ENCODE measurements at places on chromosomes 13 and 19.

- H3K27me3 ChIP-seq: no peaks in the 10 kb centered on the region
- no peaks in the 10 kb centered on the region for H3K36me3 ChIP-seq
- H3K4me1 ChIP-seq: no peaks in the 10 kb centered on the region
- DNase-seq: no peak
- no peak overlapping the region for H3K27ac ChIP-seq
Measured at GRCh38 chr13:86741762-86742285, 929.3 kb upstream of the SLITRK5 start.

GRCh38 chr13:41200126-41200525 lies 5.8 kb upstream of the KBTBD7 start:
- no peak for DNase-seq
- H3K36me3 ChIP-seq: no peaks in the 10 kb centered on the region
- H3K4me1 ChIP-seq: no peaks in the 10 kb centered on the region
- H3K27me3 ChIP-seq: no peaks in the 10 kb centered on the region
- H3K27ac ChIP-seq: no peak overlapping the region
- H3K4me3 ChIP-seq: no peak overlapping the region

- H3K27ac ChIP-seq: no peak overlapping the region
- DNase-seq: no peak
Measured at GRCh38 chr13:79937771-79938216, 403.1 kb downstream of the SPRY2 start.

- peaks cover 13% of the 10 kb centered on the region for H3K36me3 ChIP-seq
- no peak overlapping the region for H3K27ac ChIP-seq
- no peaks in the 10 kb centered on the region for H3K27me3 ChIP-seq
- H3K4me1 ChIP-seq: peaks cover 8% of the 10 kb centered on the region
- no peak for DNase-seq
Measured at GRCh38 chr13:79392882-79393563, 13.0 kb downstream of the RBM26 start.

DNA sequence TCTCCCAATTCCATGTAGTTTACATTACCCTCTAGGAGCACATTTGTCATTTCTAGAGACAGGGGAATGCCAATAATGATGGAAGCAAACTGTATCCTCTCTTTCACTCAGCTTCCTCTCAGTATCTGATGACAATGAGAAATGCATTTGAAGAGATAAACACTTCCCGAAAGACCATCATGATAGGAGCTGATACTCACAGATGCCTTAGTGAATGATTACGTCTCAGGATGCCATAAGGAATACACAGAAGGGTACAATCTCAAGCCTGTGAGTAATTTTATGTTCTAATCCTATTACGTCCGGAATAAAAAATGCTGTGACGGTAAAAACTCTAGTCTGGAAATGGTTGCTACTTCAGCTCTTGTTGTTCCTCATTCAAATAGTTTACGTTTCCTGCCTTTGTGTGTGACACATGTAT lies 663.8 kb upstream of the MIR17HG start:
- no peak for DNase-seq
- H3K27ac ChIP-seq: no peak overlapping the region
- H3K4me3 ChIP-seq: no peak overlapping the region
- H3K27me3 ChIP-seq: no peaks in the 10 kb centered on the region

GRCh38 chr13:106566641-106567473 lies 1.1 kb downstream of the ARGLU1 start:
- no peaks in the 10 kb centered on the region for H3K36me3 ChIP-seq
- peaks cover 53% of the 10 kb centered on the region for H3K4me1 ChIP-seq
- no peak for DNase-seq
- peak overlapping the region; percentile 83 for H3K4me3 ChIP-seq
- no peaks in the 10 kb centered on the region for H3K27me3 ChIP-seq

DNA sequence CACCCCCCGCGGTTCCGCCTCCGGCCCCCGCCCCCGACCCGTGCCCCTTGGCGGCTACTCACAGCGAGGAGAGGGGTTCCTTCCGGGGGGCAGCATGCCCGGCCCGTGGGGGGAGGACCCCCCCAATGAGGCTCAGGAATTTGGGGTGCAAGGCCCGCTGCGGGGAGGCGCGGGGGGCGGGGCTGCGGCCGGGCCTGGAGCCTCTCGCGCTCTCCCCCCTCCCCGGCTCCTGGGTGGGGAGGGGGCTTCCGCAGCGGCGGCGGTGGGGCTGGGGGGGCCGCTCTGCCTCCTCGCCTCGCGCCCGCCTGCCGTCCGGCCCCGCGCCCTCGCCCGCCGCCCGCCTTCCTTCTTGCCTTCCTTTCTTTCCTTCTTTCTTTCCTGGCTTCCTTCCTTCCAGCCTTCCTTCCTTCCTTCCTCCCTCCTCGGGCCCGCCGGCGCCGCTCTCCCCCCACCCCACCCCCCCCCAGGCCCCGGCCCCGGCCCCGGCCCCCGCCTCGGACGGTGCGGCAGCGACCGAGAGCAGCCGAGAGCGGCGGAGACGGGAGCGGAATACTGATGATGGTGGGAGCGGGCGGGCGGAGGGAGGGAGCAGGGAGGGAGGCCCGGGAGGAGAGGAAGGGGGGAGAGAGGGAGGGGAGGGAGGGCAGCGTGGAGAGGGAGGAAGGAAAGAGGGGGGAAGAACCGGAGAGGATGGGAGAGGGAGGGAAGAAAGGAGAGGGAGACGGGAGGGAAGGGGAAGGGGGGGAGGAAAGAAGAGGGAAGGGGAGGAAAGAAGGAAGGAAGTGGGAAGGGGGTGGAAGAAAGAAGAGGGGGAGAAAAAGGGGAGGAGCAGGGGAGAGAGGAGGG lies at the start of gene LRRC4B:
LRRC4B (minus strand) TSS at position 554 of the 846 bp plus-strand sequence. CDS start 19,597 bp downstream, outside the sequence.
- peaks cover 11% of the 10 kb centered on the region for H3K4me1 ChIP-seq
- peak within 1 kb of the TSS; percentile 41 for H3K4me3 ChIP-seq
- peaks cover 81% of the 10 kb centered on the region for H3K27me3 ChIP-seq
- no peaks in the 10 kb centered on the region for H3K36me3 ChIP-seq
- no peak for DNase-seq
- no peak within 1 kb of the TSS for H3K27ac ChIP-seq

GRCh38 chr13:114309806-114310410 lies 4.4 kb upstream of the CHAMP1 start:
- H3K4me3 ChIP-seq: no peak overlapping the region
- H3K36me3 ChIP-seq: peaks cover 17% of the 10 kb centered on the region
- H3K27me3 ChIP-seq: no peaks in the 10 kb centered on the region

DNA sequence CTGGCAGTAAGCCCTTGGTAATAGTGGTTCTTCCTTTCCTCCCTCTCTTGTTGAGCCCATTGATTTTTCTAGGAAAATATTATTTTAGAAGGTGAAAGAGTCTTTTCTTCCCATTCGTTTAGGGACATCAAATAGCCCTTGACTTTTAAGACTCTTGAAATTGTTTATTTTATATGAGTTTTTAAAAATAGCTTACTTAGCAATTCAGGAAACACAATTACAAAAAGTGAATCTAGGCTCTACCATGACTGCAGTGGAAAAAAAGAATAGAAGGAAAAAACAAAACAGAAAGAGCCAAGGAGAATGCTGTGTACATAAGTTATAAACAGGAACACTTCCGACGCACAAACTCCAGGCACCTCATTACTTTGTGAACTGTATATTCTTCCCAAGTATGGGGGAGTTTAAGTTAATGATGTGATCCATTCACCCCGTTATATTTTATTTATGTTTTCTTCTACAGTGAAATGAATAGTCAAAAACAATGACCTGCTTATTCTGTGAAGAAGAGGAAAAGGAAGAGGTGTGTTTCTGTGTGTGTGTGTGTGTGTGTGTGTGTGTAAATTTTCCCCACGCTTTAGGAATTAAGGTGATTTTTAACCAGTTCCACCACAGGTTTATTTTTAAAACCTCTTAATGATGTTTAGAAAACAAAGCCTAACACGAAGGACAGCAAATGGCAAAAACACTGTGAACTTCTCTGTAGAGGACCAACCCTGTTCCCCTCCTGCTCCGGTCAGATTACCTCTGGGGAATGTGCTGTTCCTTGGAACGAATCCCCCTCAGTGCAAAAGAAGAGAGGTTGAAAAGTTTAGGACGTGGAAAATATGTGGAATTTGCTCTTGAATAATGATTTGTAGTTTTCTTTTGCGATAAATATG lies 266.3 kb downstream of the KLF5 start:
- no peaks in the 10 kb centered on the region for H3K4me1 ChIP-seq
- H3K27me3 ChIP-seq: no peaks in the 10 kb centered on the region
- DNase-seq: no peak

- H3K4me3 ChIP-seq: no peak overlapping the region
- no peak for DNase-seq
- H3K27ac ChIP-seq: peak overlapping the region; percentile 85
Measured at GRCh38 chr19:39160523-39160861, 34.9 kb downstream of the PAK4 start.

- DNase-seq: no peak
- no peak overlapping the region for H3K4me3 ChIP-seq
- H3K27me3 ChIP-seq: no peaks in the 10 kb centered on the region
Measured at GRCh38 chr13:45194081-45194939, 6.5 kb downstream of the KCTD4 start.

- no peak overlapping the region for H3K4me3 ChIP-seq
- no peaks in the 10 kb centered on the region for H3K27me3 ChIP-seq
- H3K36me3 ChIP-seq: no peaks in the 10 kb centered on the region
- H3K27ac ChIP-seq: no peak overlapping the region
Measured at GRCh38 chr13:32905864-32906180, 110.4 kb upstream of the KL start.

DNA sequence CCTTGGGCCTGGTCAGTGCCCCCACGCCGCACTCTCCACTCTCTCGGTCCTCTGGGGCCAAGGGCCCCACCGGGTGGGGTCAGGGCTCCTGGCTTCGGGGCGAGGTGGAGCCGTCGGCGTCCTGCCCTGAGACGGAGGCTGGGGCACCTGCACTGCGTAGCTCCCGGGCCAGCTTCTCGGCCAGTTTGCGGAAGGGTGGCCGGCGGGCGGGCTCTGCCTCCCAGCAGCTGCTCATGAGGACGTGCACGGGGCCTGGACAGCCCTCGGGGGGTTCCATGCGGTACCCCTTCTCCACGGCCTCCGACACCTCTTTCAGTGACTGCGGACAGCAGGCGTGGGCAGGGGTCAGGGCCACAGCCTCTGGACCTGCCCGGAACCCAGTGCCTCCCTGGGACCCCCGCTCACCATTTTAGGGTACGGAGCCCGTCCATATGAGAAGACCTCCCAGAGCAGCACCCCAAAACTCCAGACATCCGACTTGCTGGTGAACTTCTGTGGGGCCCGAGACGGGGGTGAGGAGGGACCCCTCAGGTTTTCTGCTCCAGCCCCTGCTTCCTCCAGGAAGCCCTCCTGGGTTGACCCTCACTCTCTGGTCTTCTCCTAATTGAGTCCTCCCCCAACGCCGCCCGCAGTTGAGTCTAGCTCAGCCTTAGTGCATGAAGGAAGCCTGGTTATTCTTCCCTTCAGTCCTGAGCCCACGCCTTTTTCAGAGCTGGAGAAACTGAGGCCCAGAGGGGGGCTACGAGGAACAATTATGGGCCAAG lies 6.3 kb upstream of the RAX2 start:
- no peak for DNase-seq
- H3K4me3 ChIP-seq: no peak overlapping the region
- no peaks in the 10 kb centered on the region for H3K4me1 ChIP-seq
- peaks cover 13% of the 10 kb centered on the region for H3K27me3 ChIP-seq
- no peak overlapping the region for H3K27ac ChIP-seq
- no peaks in the 10 kb centered on the region for H3K36me3 ChIP-seq

DNA sequence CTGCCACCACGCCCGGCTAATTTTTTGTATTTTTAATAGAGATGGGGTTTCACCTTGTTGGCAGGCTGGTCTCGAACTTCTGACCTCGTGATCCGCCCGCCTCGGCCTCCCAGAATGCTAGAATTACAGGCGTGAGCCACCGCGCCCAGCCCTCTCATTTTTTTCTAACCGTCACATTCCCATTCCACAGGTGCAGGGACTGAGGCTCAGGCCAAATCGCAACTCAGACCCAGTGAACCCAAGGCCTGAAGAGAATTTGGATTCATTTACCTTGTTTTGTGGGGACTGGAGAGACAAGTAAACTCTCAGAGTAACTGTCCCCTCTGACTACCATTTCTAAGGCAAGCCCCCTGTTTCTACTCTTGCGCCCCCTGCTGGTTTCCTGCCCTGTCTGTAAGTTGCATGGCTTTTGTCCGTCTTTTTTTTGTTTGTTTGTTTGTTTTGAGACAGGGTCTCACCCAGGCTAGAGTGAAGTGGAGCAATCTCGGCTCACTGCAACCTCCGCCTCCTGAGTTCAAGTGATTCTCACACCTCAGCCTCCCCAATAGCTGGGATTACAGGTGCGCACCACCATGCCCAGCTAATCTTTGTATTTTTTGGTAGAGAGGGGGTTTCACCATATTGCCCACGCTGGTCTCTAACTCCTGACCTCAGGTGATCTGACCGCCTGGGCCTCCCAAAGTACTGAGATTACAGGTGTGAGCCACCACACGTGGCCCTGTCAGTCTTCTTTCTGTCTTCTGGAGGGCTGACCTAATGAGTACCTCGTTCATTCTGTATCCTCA lies 2.3 kb upstream of the STRN4 start:
- no peak for DNase-seq
- no peaks in the 10 kb centered on the region for H3K27me3 ChIP-seq
- H3K27ac ChIP-seq: no peak overlapping the region
- H3K4me3 ChIP-seq: no peak overlapping the region

- peaks cover 46% of the 10 kb centered on the region for H3K4me1 ChIP-seq
- no peak for DNase-seq
- H3K27ac ChIP-seq: no peak overlapping the region
- H3K4me3 ChIP-seq: no peak overlapping the region
- peaks cover 33% of the 10 kb centered on the region for H3K36me3 ChIP-seq
- H3K27me3 ChIP-seq: no peaks in the 10 kb centered on the region
Measured at GRCh38 chr19:1084024-1084868, 10.9 kb downstream of the POLR2E start.

GRCh38 chr13:40494946-40495620 lies 171.4 kb downstream of the FOXO1 start:
- DNase-seq: no peak
- H3K4me3 ChIP-seq: no peak overlapping the region
- H3K36me3 ChIP-seq: no peaks in the 10 kb centered on the region
- H3K27me3 ChIP-seq: no peaks in the 10 kb centered on the region
- no peak overlapping the region for H3K27ac ChIP-seq

DNA sequence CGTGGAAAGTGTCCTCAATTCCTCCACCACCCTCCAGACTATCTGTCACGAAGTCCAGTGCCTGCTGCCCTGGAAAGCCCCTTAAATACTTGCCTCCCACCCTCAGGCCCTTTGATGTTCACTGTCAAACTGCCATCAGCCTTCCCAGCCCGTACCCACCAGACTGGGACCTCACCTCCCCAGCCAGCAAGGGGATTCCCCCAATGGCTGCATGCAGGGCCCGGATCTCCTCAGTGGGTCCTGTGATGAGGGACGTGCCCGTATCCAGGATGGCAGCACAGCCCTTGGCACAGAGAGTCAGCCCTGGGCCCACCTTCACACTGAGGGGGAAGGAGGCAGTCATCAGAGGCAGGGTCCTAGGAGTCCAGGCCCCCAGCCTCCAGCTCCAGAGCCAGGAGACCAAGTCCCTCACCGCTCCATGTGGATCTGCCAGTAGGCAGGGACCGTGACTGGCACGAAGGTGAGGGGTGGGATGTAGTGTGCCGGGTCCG lies 6.1 kb downstream of the NAPSA start:
- H3K4me3 ChIP-seq: no peak overlapping the region
- H3K4me1 ChIP-seq: peaks cover 15% of the 10 kb centered on the region
- H3K27ac ChIP-seq: no peak overlapping the region
- DNase-seq: no peak
- no peaks in the 10 kb centered on the region for H3K36me3 ChIP-seq
- no peaks in the 10 kb centered on the region for H3K27me3 ChIP-seq

- H3K27ac ChIP-seq: no peak overlapping the region
- no peak overlapping the region for H3K4me3 ChIP-seq
- no peaks in the 10 kb centered on the region for H3K36me3 ChIP-seq
- DNase-seq: no peak
Measured at GRCh38 chr13:66036636-66037035, 1193.5 kb downstream of the PCDH9 start.

All from suprapubic skin (tissue), 4 donors.